ENCODE measurements at places on chromosomes 7 and 10.

GRCh38 chr10:128432011-128432410 lies 305.8 kb upstream of the MKI67 start:
- H3K27ac ChIP-seq, result no peak overlapping the region
- H3K27me3 ChIP-seq, result no peaks in the 10 kb centered on the region
- no peaks in the 10 kb centered on the region for H3K4me1 ChIP-seq
- H3K36me3 ChIP-seq, result no peaks in the 10 kb centered on the region

- H3K27me3 ChIP-seq, result peaks cover 8% of the 10 kb centered on the region
- no peak for DNase-seq
- no peaks in the 10 kb centered on the region for H3K36me3 ChIP-seq
- no peak overlapping the region for H3K27ac ChIP-seq
- peaks cover 8% of the 10 kb centered on the region for H3K4me1 ChIP-seq
These were observed 4.5 kb upstream of the MACROH2A2 start for GRCh38 chr10:70048030-70048723.

- no peaks in the 10 kb centered on the region for H3K27me3 ChIP-seq
- no peaks in the 10 kb centered on the region for H3K4me1 ChIP-seq
- no peaks in the 10 kb centered on the region for H3K36me3 ChIP-seq
- H3K4me3 ChIP-seq, result no peak overlapping the region
These were observed 1137.6 kb upstream of the LRRTM3 start for GRCh38 chr10:65788271-65788670.

DNA sequence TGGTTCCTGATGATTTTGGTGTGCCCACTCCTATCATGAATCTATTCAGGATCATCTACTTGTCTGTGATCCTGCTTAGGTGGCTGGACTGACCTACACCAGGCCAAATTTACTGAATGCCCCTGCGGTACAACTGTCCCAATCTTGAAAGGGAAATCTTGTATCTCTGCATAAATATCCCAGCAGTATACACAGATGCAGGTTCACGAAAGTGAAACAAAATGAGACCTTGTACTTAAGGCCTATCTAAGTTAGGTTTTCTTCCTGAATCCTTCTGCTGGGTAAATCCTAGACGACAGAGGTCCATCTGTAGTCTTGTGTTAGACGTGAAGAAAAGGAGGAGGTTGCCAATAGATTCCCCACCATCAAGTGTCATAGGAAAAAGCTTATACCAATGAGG lies 85.5 kb upstream of the NOBOX start:
- no peak overlapping the region for H3K27ac ChIP-seq
- DNase-seq, result no peak
- no peaks in the 10 kb centered on the region for H3K36me3 ChIP-seq
- no peaks in the 10 kb centered on the region for H3K27me3 ChIP-seq

- no peaks in the 10 kb centered on the region for H3K27me3 ChIP-seq
- no peaks in the 10 kb centered on the region for H3K36me3 ChIP-seq
- DNase-seq, result peak; percentile 47
- H3K4me1 ChIP-seq, result peaks cover 14% of the 10 kb centered on the region
These were observed 20.3 kb upstream of the SFRP5 start for GRCh38 chr10:97791824-97792721.

GRCh38 chr10:13338390-13339110 lies 9.5 kb downstream of the SEPHS1 start:
- no peaks in the 10 kb centered on the region for H3K27me3 ChIP-seq
- H3K36me3 ChIP-seq, result peaks cover 18% of the 10 kb centered on the region
- no peak for DNase-seq
- H3K27ac ChIP-seq, result no peak overlapping the region
- peaks cover 3% of the 10 kb centered on the region for H3K4me1 ChIP-seq
- no peak overlapping the region for H3K4me3 ChIP-seq

- no peak overlapping the region for H3K4me3 ChIP-seq
- H3K36me3 ChIP-seq, result no peaks in the 10 kb centered on the region
- H3K4me1 ChIP-seq, result no peaks in the 10 kb centered on the region
- no peaks in the 10 kb centered on the region for H3K27me3 ChIP-seq
These were observed 24.3 kb downstream of the GRID1 start for GRCh38 chr10:86342111-86342863.

DNA sequence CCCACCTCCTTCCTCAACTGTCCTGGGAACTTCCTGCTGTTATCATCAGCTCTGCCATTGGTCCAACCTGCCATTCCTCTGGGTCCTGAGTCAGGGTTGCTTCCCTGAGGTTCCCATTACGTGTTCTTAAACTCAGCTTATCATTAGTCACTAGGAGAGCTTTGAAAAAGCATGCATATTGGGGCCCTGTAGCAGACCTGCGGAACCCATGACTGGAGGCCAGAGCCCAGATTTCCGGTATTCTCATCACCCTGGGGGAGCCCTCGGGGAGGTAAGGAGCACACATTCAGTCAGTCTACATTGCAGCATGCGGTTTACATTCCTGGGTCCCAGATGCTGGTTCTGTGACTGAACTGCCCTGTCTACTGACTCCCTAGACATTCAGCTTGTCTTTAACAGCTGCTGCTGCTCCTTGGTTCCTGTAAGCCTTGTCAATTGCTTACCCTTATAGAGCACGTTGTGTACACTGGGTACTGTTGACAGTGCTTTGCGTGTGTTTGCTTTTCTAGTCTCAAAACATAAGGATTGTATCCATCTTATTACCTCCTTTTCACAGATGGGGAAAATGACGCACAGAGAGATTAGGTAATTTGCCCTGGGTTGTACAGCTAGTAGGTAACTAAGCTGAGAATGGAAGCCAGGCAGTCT lies 12.8 kb downstream of the CDHR3 start:
- H3K27ac ChIP-seq, result no peak overlapping the region
- no peak for DNase-seq
- H3K36me3 ChIP-seq, result no peaks in the 10 kb centered on the region
- no peaks in the 10 kb centered on the region for H3K27me3 ChIP-seq
- H3K4me1 ChIP-seq, result no peaks in the 10 kb centered on the region

GRCh38 chr10:44180321-44181168 lies 204.4 kb downstream of the CXCL12 start:
- H3K4me1 ChIP-seq, result no peaks in the 10 kb centered on the region
- no peaks in the 10 kb centered on the region for H3K27me3 ChIP-seq
- H3K27ac ChIP-seq, result no peak overlapping the region
- H3K4me3 ChIP-seq, result no peak overlapping the region
- DNase-seq, result no peak

- no peaks in the 10 kb centered on the region for H3K27me3 ChIP-seq
- no peak for DNase-seq
- H3K27ac ChIP-seq, result no peak overlapping the region
- no peaks in the 10 kb centered on the region for H3K4me1 ChIP-seq
These were observed 506.8 kb downstream of the SDK1 start for GRCh38 chr7:3807824-3808223.

- no peaks in the 10 kb centered on the region for H3K27me3 ChIP-seq
- DNase-seq, result no peak
- H3K27ac ChIP-seq, result no peak overlapping the region
- H3K4me1 ChIP-seq, result no peaks in the 10 kb centered on the region
These were observed 50.6 kb downstream of the ABLIM1 start for GRCh38 chr10:114607358-114607998.

DNA sequence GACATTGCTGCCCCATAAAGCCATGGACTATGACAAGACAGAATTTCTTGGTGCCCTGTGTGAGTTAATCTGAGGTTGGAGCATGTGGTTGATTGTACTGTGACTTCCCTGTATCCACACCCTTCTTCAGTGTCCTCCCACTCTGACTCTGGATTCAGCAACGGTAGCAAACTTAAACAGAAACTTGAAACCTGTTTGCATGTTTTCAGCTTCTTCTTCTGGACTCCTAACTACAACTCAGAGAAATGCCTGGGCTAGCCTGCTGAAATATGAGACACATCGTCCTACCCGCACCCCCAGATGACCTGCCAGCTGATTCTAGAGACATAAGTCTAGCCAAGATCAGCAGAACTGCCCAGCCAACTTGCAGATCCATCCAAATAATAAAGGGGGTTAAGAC lies 78.4 kb downstream of the IPMK start:
- H3K27me3 ChIP-seq, result no peaks in the 10 kb centered on the region
- H3K4me3 ChIP-seq, result no peak overlapping the region

DNA sequence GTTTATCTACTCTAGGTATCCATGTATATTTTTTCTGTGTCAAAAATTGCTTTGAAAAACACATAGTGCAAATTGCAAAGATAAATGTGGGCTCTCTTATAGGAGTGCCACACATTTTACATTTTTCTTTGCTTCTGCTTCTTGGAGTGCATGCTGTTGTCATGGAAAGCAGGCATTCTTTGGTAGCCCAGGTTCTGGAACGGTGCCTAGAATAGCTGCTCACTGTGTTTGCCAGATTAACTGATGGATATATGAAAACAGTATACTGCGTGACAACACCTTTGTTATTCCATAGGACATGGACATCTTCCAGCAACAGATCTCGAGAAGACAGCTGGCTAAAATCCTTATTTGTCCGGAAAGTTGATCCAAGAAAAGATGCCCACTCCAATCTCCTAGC lies 13.4 kb downstream of the NIPSNAP2 start:
- DNase-seq, result no peak
- no peak overlapping the region for H3K27ac ChIP-seq
- no peak overlapping the region for H3K4me3 ChIP-seq
- H3K27me3 ChIP-seq, result no peaks in the 10 kb centered on the region

- no peaks in the 10 kb centered on the region for H3K4me1 ChIP-seq
- no peak for DNase-seq
- H3K4me3 ChIP-seq, result no peak overlapping the region
- no peaks in the 10 kb centered on the region for H3K36me3 ChIP-seq
These were observed 319.9 kb upstream of the AKR1E2 start for GRCh38 chr10:4506095-4506494.

DNA sequence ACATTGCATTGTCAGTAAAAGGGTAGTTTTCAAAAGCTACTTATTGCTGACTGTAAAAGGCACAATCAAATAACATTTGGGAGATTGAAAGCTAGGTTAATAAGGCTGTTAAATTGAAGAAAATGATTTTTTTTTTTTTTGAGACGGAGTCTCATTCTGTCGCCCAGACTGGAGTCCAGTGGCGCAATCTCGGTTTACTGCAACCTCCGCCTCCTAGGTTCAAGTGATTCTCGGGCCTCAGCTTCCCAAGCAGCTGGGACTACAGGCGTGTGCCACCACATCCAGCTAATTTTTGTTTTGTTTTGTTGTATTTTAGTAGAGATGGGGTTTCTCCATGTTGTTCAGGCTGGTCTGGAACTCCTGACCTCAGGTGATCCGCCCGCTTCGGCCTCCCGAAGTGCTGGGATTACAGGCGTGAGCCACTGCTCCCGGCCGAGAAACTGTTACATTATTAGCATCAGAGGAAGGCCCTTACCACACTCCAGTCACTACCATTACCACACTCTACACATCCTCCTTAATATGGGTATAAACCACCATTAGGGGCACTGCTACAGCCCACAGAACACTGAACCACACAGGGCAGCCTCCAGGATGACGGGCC lies 1.0 kb downstream of the CYP51A1 start:
- peak overlapping the region; percentile 95 for H3K4me3 ChIP-seq
- no peak for DNase-seq
- peak overlapping the region; percentile 86 for H3K27ac ChIP-seq
- peaks cover 9% of the 10 kb centered on the region for H3K4me1 ChIP-seq
- H3K36me3 ChIP-seq, result peaks cover 5% of the 10 kb centered on the region
